ENCODE measurements at places on chromosomes 6 and 20. TPM values are rescaled to one million over a fixed set of nuclear protein-coding genes. Genes with fewer than 3 reads are reported as not detected.

BEND6 gene
- 12.8 TPM for total RNA-seq

MYH7B gene
- 0.18 TPM for total RNA-seq

LGSN gene
- total RNA-seq: under 0.01 TPM

POM121L2 gene
- not detected for total RNA-seq

ZC2HC1B gene
- total RNA-seq: not detected

TFB1M gene
- total RNA-seq: 14.1 TPM

BANF2 gene
- total RNA-seq: not detected

KCNK16 gene
- total RNA-seq: not detected

PRL gene
- total RNA-seq: not detected

VEGFA gene
- total RNA-seq: 284 TPM

ZNF337 gene
- total RNA-seq: 21.4 TPM

SRMS gene
- total RNA-seq: not detected

FAM83C gene
- not detected for total RNA-seq

DEFB113 gene
- total RNA-seq: not detected

GABRR2 gene
- total RNA-seq: 0.14 TPM

TNNC2 gene
- 1.00 TPM for total RNA-seq

GJA10 gene
- total RNA-seq: not detected

HLA-DQA1 gene
- not detected for total RNA-seq

RAET1L gene
- not detected for total RNA-seq

LAMP5 gene
- under 0.01 TPM for total RNA-seq

TUBB2B gene
- total RNA-seq: 2.4 TPM

PNPLA1 gene
- total RNA-seq: under 0.01 TPM

CLVS2 gene
- total RNA-seq: under 0.01 TPM

RAD21L1 gene
- total RNA-seq: 0.14 TPM

CTSZ gene
- total RNA-seq: 195 TPM

HLA-DRA gene
- total RNA-seq: not detected

PRPH2 gene
- 1.8 TPM for total RNA-seq

AIG1 gene
- total RNA-seq: 26.0 TPM

PAK5 gene
- total RNA-seq: not detected

PROCR gene
- 50.8 TPM for total RNA-seq

ENPP4 gene
- total RNA-seq: 2.8 TPM

CCN5 gene
- 5.0 TPM for total RNA-seq

OR2H1 gene
- total RNA-seq: 0.14 TPM

TSPO2 gene
- total RNA-seq: not detected

EPPIN gene
- total RNA-seq: not detected

GPX6 gene
- total RNA-seq: not detected

HRH3 gene
- total RNA-seq: not detected

MICA gene
- total RNA-seq: 76.7 TPM

BPIFB2 gene
- not detected for total RNA-seq
